Fibroblast of mammary gland (primary cell): ENCODE measurements at places on chromosomes 16 and 17.

GRCh38 chr17:55005520-55005919, 37.0 kb downstream of the STXBP4 start:
- DNase-seq, result peak; percentile 32

DNA sequence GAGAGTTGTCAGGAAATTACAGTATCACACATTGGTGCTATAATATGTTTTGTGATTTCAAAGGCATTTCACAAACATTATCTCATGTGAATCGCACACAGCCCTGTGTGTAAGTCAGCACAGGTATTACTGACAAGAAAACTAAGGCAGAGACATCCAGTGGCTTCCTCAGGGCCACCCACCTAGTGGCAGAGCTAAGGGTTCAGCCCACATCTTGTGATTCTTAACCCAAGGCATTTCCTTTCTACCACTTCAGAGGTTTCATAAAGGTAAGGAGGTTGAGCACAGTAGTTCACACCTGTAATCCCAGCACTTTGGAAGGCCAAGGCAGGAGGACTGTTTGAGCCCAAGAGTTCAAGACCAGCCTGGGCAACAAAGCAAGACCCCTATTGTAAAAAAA, 58.2 kb downstream of the STX8 start:
- DNase-seq, result no peak

DNA sequence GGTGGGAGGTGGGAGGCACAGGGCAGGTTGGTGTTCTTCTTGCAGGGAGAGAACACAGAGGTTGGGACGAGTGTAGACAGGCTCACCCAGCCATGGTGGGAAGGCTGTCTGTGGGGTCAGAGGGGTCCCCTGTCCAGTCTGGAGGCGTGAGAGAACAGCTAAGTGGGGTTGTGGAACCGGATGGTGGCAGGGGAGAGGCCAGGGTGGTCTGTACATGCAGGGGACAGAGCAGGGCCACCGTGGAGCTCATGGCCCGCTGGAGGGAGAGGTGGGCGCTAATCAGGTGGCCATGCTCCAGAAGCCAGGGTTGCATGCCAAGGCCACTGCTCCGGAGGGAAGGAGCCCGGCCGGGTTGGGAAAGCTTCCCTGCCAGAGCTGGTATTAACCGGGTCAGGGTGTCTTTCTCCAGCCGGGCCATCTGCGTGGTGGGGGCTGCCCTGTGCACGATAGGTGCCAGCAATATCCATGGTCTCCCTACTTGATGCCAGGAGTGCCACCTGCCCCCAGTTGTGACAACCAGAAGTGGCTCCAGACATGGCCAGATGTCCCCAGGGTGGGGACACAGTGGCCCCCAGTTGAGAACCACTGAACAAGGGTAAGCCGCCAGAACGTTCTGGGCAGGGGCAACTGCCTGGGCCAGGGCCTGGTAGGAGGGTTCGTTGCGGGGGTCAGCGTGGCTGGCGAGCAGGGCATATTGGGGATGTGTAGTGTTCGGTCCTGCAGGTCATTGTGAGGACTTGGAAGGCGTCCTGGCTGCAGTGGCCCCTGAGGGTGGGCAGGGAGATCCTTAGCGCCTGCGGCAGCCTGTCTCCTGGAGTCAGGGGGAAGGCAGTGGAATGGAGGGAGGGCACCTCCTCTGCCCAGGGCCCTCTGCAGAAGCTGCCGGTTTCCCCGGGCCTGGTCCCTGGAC, 5.1 kb downstream of the SNN start:
- no peak for DNase-seq

DNA sequence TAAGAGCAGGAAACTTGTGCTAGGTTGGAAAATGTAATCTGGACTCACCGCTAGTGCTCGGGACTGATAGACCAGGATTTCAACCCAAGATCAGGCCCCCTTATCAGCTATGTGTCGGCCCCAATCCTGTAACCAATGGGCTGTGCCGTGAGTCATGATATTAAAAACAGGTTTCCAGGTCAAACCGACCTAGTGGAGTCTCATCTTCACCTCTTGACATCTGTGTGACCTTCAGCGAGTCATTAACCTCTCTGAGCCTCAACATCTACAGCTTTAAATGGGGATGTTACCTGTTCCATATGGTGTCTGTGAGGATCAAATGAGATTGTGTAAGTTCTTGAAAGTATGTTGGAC, 512 bp downstream of the PMM2 start:
- peak; percentile 47 for DNase-seq

DNA sequence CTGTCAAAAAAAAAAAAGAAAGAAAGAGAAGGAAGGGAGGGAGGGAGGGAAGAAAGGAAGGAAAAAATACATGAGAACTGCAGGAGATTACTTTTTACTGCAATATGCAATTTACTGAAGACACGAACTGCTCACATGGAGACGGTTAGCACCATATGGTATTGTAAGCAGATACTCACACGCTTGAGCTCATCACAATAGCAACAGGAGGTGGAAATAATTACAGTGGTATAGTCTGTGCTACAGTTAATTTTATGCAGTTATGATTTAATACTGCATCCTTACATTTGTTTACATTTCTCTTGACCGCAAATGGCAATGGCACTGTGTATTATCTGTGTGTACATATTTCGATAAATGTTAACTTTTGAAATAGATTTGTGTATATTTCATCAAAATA, 21.4 kb upstream of the SLC46A1 start:
- no peak for DNase-seq
